Kidney glomerular epithelial cell (primary cell): ENCODE measurements at places on chromosomes 2 and 18.

DNA sequence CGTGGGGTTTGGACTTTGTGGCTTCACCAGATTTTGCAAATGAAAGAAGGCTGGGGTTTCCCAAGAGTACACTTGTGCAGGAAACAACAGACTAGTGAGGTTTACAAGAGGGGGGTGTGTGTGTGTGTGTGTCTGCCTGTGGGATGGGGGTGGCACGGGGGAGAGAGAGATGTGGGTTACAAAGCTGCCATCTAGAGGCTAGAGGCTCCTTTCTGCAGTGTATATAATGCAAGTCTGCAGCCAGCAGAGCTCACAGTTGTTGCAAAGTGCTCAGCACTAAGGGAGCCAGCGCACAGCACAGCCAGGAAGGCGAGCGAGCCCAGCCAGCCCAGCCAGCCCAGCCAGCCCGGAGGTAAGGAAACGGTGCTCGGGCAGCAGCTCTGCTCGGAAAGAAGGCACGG, at the start of gene ACKR3:
TSS of gene ACKR3 (plus strand) at position 253 of the 401 bp plus-strand sequence. CDS start 10,641 bp downstream, outside the sequence.
- peak; percentile 3 for DNase-seq

DNA sequence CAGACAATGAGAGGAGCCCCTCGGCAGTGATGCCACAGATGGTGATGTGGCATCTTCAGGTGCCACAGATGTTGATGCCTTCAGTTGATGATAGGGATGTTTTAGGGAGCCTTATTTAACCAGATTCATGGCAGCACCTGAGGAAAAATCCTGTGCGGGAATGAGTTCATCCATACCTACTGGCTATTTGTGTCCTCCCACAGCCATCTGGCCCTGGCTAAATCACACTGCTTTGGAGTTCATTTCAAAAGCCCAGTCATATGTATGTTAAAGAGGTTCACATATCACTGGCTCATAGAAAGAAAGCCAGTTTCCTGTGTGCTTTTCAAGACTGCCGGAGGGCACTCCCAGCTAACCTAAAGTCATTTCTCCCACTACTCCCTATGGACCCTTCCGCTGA, 131.3 kb downstream of the MCFD2 start:
- no peak for DNase-seq

- DNase-seq = no peak
These were observed 97.4 kb downstream of the AFF3 start for GRCh38 chr2:100045000-100045399.

DNA sequence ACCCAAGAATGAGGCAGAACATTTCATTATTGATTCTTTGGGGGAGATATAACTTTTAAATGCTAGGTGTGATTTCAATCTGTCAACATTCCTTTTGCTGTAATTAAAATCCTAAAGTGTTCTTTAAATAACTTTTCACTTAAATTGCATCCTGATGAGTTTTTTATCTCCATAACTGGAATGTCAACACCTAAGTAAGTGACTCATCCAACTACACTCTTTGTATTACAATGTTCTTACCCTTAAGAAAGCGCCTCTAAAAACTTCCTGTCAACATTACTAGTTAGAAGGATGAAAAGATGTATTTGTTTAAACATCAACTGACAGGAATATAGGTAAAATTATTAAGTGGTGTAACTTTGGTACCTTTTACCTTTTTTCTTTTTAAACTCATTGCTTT, 1657.0 kb downstream of the LRP1B start:
- no peak for DNase-seq
